ENCODE measurements at places on chromosomes 7 and 10.

- no peak for DNase-seq
Measured at GRCh38 chr7:3162289-3162688, 118.6 kb upstream of the CARD11 start.

DNA sequence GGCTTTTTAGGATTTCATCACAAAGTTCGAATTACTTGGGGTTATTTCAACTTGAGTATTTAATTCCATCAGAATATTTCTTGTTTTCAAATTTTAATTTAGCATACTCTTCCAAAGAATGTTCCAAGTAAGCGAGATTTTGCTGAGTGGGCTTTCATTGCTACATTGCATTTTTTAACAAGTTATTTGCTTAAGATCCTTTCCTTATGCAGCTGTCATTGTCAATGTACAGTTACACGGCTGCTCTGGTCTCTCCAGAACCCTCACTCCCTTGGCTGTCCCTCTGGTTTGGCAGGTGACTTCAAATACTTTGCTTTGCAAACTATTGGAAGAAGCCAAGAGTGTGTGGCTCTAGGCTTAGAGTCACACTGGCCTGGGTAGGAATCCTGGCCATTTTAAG, 80.0 kb downstream of the CFAP58 start:
- no peak for DNase-seq

DNA sequence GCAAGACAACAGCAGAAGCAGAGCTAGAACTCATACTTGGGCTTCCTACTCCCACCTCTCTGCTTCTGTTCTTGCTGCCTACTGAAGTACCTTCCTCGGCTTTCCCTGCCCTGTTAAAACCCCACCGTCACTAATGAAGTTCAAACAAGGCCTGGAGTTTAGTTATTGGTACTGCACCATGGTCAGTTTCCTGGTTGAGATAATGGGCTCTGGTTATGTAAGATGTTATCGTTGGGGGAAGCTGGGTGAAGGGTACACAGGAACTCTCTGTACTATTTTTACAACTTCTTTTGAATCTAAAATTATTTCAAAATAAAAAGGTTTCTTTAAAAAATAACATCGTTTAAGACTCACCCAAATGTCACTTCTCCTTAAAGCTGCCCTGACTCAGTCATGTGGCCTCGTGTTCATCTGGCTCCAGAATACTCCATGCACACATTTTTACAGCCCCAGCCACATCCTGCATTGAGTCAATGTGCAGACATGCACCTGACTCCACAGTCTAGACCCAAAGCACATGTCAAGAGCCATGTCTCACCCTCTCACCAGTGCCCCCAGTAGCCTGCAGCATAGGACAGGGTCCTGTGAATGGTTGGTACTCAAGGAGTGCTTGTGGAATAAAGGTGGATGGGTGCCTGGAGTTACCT, 36.9 kb upstream of the AQP1 start:
- no peak for DNase-seq

GRCh38 chr7:150736864-150737263, 354 bp upstream of the GIMAP5 start:
- DNase-seq, result no peak

GRCh38 chr7:92527300-92528187, 776 bp downstream of the PEX1 start:
- peak; percentile 38 for DNase-seq

- DNase-seq, result no peak
Measured at GRCh38 chr10:27716521-27716920, 29.1 kb downstream of the MKX start.
